ENCODE measurements at places on chromosomes 12 and 14.

DNA sequence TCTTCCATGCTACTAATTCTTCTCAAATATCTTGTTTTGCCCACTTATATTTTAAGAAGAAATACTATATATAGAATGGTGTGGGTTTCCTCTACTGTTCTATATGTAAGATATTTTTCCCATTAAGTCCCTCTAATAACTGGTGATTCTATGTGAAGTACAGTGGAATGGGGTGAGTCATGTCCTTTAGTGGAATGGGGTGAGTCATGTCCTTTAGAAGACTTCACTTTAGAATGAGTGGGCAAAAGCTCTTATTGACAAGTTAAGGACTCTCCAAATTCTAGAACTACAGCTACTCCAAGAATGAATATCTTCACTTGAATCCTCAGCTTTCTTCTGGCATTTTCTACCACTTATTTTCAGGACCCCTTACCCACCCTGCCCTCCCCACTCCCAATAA is 349.9 kb downstream of the ETNK1 start:
- DNase-seq: no peak

- no peak for DNase-seq
These were observed 58.1 kb downstream of the STAB2 start for GRCh38 chr12:103645202-103645601.

DNA sequence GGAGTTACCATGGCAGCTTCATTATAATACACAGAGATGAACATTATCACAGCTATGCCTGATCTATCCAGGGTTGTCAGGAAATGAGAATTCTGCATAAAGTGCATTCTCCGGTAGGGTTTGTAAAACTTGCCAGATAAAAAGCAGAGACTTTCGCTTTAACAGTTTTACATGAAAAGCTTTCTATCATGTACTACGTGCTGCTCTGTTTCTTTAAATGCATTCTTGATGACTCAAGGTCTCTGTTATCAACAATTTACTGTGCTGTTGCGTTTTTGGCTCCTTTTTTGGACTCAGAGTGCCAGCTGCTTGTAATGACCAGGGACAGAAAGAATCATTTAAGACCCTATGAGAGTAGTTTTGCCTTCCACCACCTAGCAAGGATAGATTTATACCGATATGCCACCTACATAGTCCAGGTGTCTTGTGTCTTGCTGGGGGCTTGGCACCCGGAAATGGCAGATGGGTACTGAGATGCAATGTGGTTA is 371.2 kb downstream of the BTG1 start:
- no peak for DNase-seq

GRCh38 chr14:73242357-73242901 is 5.1 kb downstream of the PAPLN start:
- no peak for DNase-seq

GRCh38 chr12:2334271-2334670 is 281.5 kb downstream of the CACNA1C start:
- no peak for DNase-seq

DNA sequence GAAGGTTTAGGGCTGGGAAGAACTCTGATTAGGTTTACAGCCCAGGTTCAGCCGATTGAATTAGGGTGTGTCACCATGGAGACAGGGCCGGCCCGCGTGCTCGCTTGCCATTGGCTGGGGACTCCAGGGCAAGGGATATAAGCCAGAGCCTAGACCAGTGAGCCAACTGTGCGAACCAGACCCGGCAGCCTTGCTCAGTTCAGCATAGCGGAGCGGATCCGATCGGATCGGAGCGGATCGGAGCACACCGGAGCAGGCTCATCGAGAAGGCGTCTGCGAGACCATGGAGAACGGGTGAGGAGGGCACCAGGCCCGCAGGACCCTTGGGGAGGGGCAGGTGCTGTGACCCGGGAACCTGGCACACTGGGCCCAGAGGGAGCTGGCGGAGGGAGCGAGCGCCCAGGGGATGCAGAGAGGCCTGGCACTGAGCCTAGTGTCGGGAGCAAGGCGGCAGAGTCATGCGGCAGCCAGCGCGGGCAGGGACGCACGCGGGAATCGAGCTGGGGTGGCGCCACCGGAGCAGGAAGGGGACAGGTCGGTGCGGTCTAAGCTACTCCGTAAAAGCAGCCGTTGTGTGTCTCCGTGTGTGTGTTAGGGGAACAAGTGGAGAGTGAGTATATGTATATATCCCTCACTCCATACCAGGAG is at the start of gene PNP:
Gene PNP (plus strand): TSS at position 165 of the 648 bp plus-strand sequence. CDS start 119 bp downstream, at position 284.
- peak; percentile 86 for DNase-seq
